CD8-positive, alpha-beta T cell (primary cell): ENCODE measurements at places on chromosomes 16 and 17. TPM values are rescaled to one million over a fixed set of nuclear protein-coding genes. Genes with fewer than 3 reads are reported as not detected.

- DNase-seq: no peak
Measured at GRCh38 chr16:49596068-49596467, 222.5 kb downstream of the C16orf78 start.

DNA sequence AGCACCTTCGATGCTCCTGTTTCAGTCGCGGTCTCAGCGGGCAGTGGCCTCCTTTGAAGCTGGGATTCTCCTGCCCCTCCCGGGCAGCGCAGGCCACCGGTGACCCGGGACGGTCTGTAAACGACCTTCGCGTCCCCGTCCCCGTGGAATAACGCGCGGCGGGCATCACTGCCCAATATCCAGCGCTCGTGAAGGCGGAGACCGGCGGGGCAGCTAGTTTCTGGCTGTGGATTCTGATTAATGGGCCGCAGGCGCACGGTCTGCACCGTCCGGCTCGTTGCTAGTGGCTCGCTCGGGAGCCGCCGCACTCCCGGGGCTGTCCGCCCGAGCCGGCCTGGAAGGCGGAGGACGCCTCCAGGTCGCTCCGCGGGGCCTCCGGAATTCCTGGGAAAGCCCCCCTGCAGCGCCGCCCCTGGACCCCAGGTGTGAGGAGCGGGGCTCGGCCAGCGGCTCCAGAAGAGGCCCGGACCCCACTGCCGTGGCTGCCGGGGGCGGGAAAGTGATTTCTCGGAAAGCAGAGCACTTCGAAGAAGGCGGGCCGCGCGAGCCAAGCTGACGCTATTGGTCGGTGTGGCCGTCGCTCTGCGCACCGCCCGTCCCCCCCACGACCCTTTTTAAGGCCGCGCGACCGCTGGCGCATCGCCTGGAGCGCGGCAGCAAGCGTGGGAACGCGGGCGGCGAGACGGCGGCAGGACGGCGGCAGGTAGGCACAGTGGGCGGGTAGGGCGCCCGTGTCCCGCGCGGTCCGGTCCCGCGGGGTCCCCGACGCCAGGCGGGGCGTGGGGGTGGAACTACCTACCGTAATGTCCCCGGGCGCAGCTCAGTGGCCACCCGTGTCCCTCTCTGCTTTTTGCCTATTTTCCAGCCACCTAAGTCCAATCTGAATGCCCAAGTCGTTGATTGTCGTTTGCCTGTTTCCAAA, at the start of gene IRF8:
IRF8 (plus strand) TSS at position 642 of the 922 bp plus-strand sequence. CDS start 3,854 bp downstream, outside the sequence.
- peak; percentile 87 for DNase-seq

GRCh38 chr16:24748242-24748641, 18.8 kb downstream of the TNRC6A start:
- DNase-seq: no peak

Gene MRPL38
- 171 TPM for total RNA-seq

DNA sequence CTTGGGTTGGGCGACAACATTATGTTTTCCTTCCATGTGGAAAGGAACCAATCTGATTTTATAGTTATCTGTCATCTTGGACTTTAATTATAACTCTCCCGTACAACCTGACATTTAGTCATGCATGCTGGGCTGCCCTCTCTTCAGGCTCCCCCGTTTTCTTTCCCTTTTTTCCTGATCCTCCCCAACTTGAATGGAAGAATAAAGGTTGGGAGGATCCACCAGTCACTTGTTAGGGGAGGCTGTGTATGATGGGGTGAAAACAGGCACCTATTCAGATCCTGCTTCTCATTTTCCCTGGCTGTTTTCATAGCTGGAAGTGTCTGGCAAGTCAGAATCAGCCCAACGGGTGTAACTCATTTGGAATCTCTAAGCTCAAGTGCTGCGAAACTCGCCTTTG, 267.2 kb upstream of the SALL1 start:
- no peak for DNase-seq

DNA sequence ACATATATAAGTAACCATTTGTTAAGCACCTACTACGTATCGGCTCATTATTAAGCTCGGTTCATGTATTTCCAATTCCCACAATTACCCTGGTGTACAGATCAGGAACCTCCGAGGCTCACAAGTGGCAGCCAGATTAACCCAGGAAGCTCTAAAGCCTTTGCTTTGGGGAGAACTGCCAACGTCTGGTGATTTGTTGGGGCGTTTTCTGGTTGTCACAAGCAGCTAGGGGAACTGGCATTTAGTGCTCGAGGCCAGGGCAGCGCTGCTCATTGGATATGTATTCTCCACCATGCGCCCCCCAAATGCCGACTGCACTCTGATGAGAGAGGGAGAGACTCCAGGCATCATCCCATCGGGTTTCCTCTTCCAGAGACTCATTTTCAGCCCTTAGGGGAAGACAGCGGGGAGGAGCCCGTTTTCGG, 541 bp downstream of the ZNF18 start:
- DNase-seq: no peak

DNA sequence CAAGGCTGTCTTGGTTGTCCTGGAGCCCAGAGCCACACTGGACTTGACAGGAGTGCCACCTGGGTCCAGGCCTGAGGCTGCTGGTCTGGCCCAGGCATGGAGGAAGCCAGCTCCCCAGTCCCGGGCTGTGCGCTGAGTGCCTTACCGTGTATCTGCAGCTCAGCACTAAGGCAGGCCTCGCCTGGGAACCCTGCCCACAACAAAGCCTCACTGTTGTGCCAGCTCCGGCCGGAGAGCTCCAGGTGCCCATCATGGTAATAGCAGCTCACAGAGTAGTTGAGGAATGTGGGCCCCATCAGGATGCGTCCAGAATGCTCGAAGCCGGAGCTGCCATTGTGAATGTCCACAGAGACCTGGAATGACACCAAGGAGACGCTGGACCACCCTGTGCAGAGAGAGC, 72.2 kb downstream of the RMI2 start:
- no peak for DNase-seq

DNA sequence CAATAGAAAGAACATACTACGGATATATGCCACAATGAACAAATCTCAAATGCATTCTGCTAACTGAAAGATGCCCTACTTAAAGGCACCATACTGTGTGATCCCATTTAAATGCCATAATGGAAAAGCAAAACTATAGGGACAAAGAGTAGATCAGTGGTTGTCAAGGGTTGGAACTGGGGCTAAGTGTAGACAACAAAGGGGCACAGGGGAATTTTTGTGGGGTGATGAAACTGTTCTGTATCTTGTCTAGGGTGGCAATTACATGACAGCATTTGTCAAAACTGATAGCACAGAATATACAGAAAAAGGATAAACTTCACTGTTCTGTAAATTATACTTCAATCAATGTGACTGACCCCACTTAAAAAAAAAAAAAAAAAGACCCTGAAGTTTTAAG, 17.7 kb downstream of the GFOD2 start:
- no peak for DNase-seq

DNA sequence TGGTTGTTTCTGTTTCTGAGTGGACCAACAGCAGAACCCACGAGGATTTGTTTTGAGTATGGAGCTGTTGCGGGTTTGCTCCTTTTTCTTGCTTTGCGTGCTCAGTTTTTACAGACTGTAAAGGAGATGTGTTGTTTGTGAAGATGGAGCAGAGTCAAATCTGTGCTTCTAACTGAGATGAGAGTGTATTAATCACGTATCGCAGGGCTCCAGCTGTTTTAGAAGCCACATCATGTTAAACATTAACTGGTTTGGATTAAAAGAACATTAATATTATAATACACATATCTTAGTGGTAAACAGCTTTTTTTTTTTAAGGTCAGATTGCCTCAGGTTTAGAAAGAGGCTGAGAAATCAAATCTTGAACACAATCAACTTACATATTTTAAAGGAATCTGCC, 69.4 kb downstream of the YPEL2 start:
- DNase-seq: no peak

- no peak for DNase-seq
Measured at GRCh38 chr17:42586514-42587230, 9.1 kb upstream of the PSMC3IP start.

GRCh38 chr16:27498916-27499658, 50.6 kb downstream of the GTF3C1 start:
- DNase-seq: no peak

Gene TLCD3B
- total RNA-seq: 0.19 TPM

Gene GPRC5B
- total RNA-seq: 0.43 TPM

GRCh38 chr16:70790815-70791214, 10.1 kb downstream of the VAC14 start:
- no peak for DNase-seq

Gene PDILT
- not detected for total RNA-seq

DNA sequence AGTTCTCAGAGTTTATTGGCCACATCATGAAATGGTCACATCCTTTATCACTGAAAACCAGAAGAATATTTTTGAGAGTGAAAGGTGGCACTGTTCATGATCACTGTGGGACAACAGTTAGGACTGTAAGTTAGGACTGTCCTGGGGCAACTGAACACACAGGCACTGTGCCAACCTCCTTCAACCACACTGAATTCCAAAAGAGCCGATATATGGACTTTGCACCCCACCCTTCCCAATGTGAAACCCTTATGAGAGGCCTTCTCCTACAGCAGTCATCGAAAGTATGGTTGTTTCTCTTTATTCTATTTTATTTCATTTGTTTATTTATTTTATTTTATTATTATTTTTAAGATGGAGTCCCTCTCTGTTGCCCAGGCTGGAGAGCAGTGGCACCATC, 353.5 kb downstream of the TOX3 start:
- DNase-seq: no peak

Gene TAT
- total RNA-seq: not detected
